IPS DF 19.7 (cell line): ENCODE measurements at places on chromosomes 12 and 14.
A peak's percentile ranks its signal among the peaks of the same experiment; 100 is the strongest.

DNA sequence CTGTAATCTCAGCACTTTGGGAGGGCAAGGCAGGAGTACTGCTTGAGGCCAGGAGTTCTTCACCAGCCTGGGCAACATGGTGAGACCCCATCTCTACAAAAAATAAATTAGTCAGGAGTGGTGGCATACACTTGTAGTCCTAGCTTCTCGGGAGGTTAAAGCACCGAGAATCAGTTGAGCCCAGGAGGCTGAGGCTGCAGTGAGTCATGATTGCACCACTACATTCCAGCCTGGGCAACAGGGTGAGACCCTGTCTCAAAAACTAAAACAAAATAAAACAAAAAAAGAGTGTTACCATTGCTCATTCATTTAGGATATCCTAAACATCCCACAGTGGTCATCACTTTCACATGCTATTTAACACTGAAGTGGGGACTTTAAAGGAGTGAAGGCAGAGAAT is 7.8 kb downstream of the NEK9 start:
- no peak for DNase-seq

DNA sequence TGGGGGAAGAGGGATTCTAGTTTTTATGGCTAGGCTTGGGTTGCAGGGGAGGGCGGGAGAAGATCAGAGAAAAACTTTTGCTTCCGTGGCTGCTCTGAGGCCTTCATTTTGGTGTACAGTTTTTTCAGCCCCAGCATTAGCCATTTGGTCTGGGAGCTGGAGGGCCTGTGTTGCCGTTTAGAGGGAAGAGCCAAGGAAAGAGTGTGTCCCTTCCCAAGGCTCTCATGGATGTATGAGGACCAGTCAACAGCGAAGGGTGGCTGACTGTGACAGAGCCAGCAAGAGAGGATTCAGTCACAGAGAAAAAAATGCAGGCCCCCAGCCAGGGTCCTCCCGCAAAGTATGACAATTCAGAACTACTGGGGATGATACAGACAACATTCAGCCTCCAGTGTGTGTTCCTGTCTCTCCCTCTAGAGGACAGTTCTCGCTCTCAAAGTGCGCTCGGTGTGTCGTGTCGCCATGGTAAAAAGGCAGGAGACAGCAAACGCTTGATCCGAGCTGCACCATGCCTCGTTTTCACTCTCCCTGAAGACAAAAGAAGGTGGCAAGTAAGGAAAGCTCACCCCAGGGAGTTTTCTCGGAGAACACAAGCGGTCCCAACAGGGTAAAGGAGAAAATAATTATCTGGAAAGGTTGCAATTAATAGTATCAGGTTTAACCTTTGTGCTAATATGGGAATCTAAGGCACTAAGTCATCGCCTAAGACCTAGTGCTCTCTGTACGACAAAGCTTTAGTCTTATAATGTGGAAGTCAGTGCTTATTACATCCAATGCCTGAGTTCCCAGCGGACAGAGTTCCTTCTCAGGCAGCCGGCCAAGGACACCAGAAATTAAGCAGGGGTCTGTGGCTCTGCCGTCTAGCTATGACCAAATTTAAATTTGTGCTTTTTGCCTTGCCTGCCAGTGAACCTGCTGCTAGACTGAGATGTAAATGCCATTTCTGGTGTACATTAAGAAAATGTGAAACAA is 157.3 kb upstream of the PLXNC1 start:
- DNase-seq = peak; percentile 56

GRCh38 chr12:120475643-120476042 is 6.1 kb upstream of the SRSF9 start:
- DNase-seq = no peak

DNA sequence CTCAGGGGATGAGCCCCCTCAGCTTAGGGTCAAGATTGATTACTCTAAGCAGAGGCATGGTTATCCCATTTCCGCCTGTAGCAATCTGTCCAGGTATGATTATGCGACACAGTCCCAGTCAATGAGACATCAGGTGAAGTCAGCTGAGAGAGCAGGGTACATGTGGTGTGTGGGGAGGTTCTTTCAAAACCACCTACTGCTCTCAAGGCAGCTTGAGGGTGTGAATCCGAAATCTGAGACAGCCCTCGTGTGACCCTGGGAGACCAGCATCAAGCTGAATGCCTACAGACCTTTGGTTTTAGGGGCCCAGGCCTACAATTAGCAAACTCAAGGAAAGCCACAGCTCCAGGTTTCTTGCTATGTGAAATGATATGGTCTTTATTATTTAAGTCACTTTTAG is 275.7 kb downstream of the ITPR2 start:
- DNase-seq = no peak

- DNase-seq = no peak
These were observed 8.3 kb downstream of the RNASE6 start for GRCh38 chr14:20789230-20789813.

GRCh38 chr14:22203036-22203435 is 386.0 kb downstream of the DAD1 start:
- DNase-seq = no peak

- no peak for DNase-seq
These were observed 82.0 kb downstream of the PRKCH start for GRCh38 chr14:61403411-61403810.

DNA sequence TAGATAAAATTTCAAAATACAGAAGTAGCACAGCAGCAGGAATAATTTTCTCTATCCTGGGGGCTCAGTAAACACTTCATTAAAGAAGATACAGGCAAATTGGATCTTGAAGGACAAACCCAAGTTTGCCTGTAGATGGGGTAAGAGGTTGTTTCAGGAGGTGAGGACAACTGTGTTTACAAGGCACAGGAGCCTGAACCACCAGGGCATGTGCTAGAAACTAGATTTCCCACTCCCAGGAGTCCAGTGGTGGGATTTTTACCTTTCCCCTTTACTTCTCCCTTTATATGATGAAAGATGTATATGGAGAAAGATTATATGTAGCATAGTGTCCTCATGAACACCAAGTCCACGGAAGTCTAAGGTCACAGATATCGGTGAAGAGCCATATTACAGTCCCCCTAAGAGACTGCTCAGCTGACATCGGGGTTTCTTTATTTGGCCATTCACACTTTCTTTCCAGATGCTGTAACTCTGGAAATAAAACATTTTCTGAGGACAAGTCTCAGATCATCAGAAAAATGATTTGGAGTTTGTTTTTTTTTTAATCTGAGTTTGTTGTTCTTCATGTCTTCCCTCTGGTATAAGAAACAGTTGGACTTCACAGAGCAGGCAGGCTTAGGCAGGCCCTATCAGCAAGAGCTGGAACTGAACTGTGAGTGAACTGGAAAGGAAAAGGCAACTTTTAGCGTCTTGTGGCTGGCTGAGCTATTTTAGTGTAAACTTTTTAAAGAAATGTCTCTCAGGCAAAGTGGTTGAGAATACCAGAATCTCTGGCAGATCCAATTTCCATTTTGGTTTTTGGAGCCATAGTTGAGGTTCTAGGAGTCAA is 8.0 kb upstream of the EVL start:
- DNase-seq = no peak

DNA sequence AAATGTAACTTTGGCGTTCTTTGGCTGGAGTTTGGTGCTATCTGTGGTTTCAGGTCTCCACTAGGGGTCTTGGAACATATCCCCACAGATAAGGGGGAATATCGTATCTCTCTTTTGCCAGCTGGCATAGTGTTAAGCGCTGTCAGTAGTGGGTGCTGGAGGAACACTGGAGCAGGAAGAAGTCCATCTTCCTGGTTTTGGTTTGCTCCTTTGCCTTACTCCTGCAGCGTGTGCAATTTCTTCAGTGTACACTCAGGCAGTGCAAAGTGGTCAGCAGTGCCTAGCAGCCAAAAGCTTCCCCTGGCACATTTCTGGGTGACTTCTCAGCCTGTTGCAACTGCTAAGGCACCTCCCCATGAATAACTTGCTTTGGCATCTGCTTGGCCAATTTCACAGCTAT is 11.7 kb upstream of the RIPK3 start:
- DNase-seq = no peak

DNA sequence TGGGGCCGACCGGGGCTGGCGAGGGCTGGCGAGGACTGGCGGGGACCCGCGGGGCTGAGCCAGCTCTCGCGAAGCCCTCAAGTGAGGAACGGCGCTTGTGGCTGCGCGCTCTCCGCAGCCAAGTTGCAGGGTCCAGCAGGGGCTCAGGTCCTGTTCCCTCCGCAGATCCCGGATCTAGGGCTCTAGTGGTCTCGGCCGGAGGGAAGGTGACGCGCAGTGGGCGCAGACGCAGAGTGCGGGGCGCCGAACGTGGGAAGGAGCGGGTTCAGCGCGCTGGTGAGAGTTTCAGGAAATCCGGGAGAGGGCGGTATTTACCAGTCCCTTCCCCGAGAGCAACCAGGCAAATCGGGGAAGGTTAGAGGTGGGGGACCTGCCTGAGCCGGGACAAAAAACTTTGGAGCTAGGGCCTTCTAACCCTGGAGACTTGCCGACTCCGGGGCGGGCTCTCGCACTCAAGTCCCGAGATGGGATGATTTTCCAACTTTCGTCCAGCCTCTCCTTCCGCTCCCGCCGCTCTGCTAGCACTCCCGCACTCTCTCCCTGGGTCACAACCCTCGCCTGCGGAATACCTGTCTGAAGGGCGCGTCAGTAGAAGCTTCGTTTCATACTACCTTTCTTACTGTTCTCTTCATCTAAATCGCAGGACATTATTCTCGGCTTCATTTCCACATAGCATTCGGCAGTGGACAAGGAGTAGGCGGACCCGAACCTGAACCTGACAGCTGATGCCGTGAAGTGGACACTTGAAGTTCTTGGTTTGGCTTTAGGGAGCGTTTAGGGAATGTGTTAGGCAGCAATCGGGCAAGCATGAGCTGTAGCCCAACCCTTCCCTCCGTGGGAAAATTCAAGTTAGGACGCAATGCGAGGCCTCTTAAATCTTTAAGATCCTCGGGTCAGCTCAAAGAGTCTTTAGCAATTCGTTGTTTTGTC is 13.6 kb upstream of the PAX9 start:
- DNase-seq = no peak

GRCh38 chr12:19675361-19675760 is 236.1 kb downstream of the AEBP2 start:
- no peak for DNase-seq

GRCh38 chr14:54166049-54166950 is 209.7 kb upstream of the BMP4 start:
- DNase-seq = no peak

GRCh38 chr12:128069359-128069997 is 197.5 kb upstream of the TMEM132C start:
- DNase-seq = no peak

DNA sequence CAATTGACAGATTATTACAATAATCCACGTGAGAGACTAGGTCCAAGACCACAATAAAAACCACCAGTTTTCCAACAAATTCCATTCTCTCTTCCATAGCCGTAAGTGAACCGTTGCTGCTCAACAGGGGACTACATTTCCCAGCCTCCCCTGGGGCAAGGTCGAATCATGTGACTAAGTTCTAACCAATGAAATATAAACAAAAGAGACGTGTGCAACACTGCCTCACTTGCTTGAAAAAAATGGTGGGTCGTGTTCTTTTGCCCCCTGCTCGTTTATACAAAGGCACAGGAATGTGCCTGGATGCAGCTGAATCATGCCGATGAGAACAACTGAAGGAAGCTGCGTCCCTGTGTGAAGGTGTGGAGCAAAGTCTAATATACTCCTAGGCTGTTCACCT is 51.1 kb downstream of the HSPB8 start:
- peak; percentile 88 for DNase-seq

- no peak for DNase-seq
These were observed 376 bp downstream of the INSM2 start for GRCh38 chr14:35534208-35534872.

GRCh38 chr12:79674629-79675028 is 16.1 kb downstream of the PAWR start:
- DNase-seq = no peak

DNA sequence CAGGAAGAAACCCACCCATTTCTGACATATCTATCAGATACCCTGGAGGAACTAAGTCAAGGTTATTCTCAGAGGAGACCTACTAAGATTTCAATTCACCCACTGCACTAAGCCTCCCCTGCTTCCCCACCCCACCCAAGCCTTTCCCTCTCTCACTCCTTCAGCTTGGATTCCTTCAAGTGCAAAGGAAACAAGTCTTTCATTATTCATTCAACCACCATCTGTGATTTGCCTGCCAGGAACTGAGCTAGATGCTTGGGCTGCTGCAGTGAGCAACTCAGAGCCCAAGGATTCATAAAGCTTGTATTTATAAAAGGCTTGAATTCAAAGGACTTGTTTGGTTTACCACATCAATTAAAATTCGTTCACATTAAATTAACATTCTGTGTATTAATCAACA is 161.3 kb downstream of the GXYLT1 start:
- DNase-seq = no peak

DNA sequence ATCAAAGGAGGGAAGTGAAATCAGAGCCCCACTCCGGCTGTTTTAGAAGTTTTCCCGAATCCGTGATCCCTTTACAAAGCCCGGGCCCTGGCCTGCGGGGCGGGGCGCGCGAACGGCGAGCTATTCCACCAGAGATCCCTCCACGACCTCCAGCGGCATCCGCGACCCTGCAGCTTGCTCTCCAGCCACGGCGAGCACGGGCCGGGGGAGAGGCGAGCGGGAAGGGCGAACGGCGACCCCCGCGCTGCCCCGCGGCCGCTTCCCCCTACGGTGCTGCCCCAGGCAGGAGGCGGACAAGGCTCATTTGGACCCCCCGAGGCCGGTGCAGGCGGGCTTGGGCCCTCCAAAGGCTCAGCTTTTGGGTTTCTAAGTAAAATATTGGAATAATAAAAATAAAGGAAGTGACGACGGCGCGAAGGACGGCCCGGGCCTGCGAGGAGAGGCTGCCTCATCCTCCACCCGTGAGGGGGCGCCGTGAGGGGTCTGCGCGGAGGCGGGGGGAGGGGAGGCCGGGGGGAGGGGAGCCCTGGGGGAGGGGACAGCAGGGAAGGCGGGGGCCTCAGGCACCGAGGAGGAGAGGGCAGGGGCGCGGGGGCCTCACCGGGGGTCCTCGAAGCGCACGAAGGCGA is 613 bp downstream of the SRSF9 start:
- DNase-seq = no peak

DNA sequence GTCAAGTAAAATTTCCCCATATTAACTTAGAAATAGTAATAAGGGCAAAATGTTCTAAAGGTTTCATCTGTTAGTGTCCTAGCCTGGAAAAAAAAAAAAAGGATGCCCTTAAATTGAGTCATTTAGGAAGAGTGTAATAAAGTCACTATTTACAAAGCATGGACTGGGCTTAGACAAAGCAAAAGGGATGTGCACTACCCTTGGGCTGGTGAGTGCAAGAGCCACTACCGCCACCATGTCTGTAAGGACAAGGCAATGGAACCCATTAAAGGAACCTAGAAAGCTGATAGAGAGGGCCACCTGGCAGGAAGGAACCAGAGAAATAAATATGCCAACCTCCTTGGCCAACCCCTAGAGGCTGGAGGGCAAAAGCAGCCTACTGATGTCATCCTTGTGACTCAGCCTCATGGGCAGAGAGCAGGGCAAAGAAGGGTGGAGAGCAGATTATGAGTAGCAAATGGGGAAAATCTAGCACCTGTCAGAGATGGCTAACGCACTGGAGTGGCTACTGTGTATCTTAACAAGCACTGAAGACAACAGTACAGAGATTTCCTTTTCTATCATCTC is 59.5 kb upstream of the FUT8 start:
- DNase-seq = no peak

GRCh38 chr12:89636052-89636775 is 72.4 kb downstream of the ATP2B1 start:
- no peak for DNase-seq

- DNase-seq = no peak
These were observed 486.0 kb upstream of the TBX3 start for GRCh38 chr12:115169981-115170380.
